ENCODE measurements at places on chromosomes 3 and 15. TPM values are rescaled to one million over a fixed set of nuclear protein-coding genes. Genes with fewer than 3 reads are reported as not detected.

- no peak for DNase-seq
Observed at GRCh38 chr3:37097776-37098175, 76.6 kb downstream of the LRRFIP2 start.

GRCh38 chr3:141076797-141077571 is 25.8 kb downstream of the SPSB4 start:
- peak; percentile 79 for DNase-seq

DNA sequence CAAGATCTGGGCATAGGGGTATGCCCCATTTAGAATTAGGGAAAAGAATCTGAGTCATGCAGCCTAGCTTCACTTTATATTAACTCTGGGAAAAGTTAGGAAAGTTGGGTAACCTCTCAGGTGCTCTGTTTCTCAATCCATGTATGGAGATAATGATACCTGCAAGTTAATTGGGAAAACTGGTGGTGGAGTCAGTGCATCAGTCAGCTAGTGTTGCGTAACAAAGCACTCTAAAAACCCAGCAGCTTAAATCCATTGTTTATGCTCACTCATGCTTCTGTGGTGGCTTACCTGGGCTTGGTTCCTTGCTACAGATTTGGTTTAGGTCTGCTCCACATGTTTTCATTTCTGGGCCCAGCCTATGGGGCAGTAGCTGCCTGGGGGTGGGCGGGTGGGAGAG is 91.0 kb downstream of the SMAD3 start:
- no peak for DNase-seq

- DNase-seq: no peak
Observed at GRCh38 chr3:38479431-38480092, 16.6 kb upstream of the EXOG start.

GRCh38 chr15:64755427-64755940 is 19.9 kb downstream of the RBPMS2 start:
- no peak for DNase-seq

GRCh38 chr3:119898478-119899191 is 116.7 kb downstream of the NR1I2 start:
- no peak for DNase-seq

GRCh38 chr15:66461917-66462316 is 35.6 kb downstream of the SNAPC5 start:
- DNase-seq: no peak

GRCh38 chr3:104521606-104522336 is 844.9 kb upstream of the ALCAM start:
- no peak for DNase-seq

GRCh38 chr15:97115761-97116070 is 785.2 kb downstream of the NR2F2 start:
- no peak for DNase-seq

GRCh38 chr3:8723612-8724011 is 10.0 kb upstream of the CAV3 start:
- DNase-seq: no peak

DNA sequence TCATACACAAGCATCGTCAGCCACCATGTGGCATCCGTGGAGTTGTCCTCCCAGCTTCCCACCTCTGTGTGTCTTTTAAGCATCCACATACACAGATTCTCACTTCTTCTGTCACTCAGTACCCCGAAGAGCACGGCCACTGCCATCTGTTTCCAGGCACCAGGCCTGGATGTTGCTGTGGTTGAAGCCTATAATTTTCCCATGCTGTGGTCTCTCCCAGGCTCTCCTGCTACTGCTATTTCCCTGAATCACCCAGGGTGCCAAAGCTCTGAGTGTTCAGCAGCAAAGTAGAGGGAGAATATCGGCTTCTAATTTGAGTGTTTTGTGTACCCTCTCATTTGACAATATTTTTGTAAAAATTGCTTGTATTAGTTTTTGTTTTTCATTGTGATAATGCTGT is 265.7 kb downstream of the DIPK2A start:
- no peak for DNase-seq

- no peak for DNase-seq
Observed at GRCh38 chr3:171876680-171877147, 33.6 kb downstream of the TMEM212 start.

GRCh38 chr3:64571982-64572381 is 115.8 kb downstream of the ADAMTS9 start:
- DNase-seq: no peak

GRCh38 chr3:193522473-193522872 is 32.2 kb downstream of the ATP13A4 start:
- DNase-seq: no peak

DNA sequence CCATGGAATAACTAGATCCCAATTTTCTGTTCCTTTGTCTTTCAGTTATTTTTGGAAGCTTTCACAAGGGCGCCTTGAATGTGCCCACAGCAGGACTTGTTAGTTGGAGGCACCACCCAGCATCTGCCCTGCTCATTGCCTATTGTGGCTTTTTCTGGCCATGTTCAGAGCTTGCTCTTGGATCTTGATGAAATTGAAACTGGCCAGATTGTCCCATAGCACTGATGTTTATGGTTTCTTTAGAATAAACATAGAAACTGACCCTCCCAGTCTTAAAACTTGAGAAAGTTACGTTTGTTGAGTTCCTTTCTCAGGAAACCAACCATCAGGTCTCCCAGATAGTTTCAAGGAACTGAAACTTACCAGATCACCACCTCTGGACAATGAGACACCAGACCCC is 474.7 kb downstream of the IL5RA start:
- no peak for DNase-seq

DNA sequence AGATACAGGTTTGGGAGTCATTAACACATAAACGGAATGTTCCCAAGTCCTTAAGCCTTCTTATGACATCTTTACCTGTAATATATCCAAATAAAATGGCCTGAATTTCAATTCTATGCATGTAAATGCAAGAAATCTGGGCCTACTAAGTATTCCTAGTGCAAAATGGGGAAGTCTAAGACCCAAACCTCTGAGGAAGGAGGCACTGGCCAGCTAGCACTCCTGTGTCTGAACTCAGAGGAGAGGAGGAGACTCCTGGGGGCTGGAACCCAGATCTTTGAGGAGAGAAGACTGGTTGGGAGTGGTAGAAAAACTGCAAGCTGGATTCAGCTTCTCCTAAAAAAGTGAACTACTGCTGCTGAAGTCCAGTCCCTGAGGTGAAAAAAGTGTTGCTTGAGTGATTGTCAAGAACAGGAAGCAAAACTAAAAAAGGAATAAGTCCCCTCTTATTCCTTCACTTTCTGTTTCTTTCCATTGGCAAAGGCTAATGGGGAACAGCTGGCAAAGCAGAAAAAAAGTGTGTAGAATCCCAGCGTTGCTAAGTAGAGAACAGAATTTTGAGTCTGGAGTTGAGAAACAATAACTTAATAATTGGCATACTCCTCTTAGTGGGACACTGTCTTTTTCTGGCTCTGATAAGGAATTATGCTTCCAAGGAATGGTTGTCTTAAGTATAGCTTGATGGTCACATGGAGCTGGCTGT is 54.8 kb upstream of the ATP2C1 start:
- no peak for DNase-seq

- no peak for DNase-seq
Observed at GRCh38 chr15:100526027-100526481, 2.7 kb downstream of the CERS3 start.

GRCh38 chr3:36647423-36647853 is 116.9 kb downstream of the DCLK3 start:
- no peak for DNase-seq

Gene SKOR1
- total RNA-seq: 0.52 TPM

Gene GPR15
- total RNA-seq: 2.5 TPM

Gene WNT5A
- 24.5 TPM for total RNA-seq

Gene STAB1
- total RNA-seq: 152 TPM

Gene GRK7
- total RNA-seq: 0.12 TPM

Gene DPPA4
- not detected for total RNA-seq

All from upper lobe of right lung (tissue), 1 donor.